ENCODE measurements at places on chromosomes 7 and 10. TPM values are rescaled to one million over a fixed set of nuclear protein-coding genes. Genes with fewer than 3 reads are reported as not detected.

The UCMA gene
- total RNA-seq: not detected

The NRP1 gene
- total RNA-seq: 122 TPM

The LRRC61 gene
- total RNA-seq: 14.7 TPM

The CPA1 gene
- not detected for total RNA-seq

The FOXI2 gene
- total RNA-seq: not detected

The SLC25A13 gene
- total RNA-seq: 5.6 TPM

The MYL10 gene
- not detected for total RNA-seq

The CPED1 gene
- 69.5 TPM for total RNA-seq

The PPP1R3A gene
- total RNA-seq: not detected

The CALD1 gene
- total RNA-seq: 352 TPM

The PNLIP gene
- not detected for total RNA-seq

The BUD23 gene
- 5.6 TPM for total RNA-seq

The NCF1 gene
- total RNA-seq: 4.0 TPM

The MRPL43 gene
- total RNA-seq: 54.5 TPM

The CRTAC1 gene
- total RNA-seq: 25.2 TPM

DNA sequence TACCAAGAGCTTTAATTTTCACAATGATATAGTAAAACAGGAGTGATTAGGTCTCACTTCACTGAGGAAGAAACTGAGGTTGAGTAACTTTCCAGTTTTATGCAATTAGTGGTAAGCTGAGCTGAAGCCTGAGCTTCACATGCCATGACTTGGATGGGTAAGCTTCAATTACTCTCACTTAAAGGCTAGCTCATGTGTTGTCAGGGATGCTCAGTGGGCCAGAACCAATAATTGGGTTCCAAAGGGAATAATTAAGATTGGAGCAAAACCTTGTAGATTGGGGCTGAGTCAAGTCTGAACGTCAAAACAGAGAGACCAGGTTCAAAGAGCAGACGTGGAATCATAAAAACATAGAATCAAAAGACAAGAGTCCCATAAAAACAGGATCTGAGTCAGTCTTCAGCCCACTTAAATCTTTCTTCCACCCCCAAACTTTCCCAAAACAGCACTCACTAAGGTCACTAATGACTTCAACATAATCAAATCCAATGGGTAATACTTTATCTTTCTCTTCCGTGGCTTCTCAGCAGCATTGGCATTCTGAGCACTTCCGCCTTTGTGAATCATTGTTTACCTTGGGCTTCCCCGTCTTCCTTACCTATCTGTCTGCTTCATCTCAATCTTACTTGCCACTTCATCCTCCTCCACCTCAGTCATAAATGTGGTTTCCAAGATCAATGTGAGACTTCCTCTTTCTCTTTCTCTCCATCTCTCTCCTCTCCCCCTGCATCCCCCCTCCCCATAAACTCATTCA, 23.0 kb upstream of the EGFR start:
- no peak for DNase-seq
- H3K4me1 ChIP-seq: no peaks in the 10 kb centered on the region
- no peak overlapping the region for H3K27ac ChIP-seq
- no peaks in the 10 kb centered on the region for H3K36me3 ChIP-seq
- no peaks in the 10 kb centered on the region for H3K27me3 ChIP-seq
- no peak overlapping the region for H3K4me3 ChIP-seq

GRCh38 chr7:27123007-27123476, 7.5 kb downstream of the HOXA4 start:
- peak overlapping the region; percentile 97 for H3K27ac ChIP-seq
- H3K36me3 ChIP-seq: no peaks in the 10 kb centered on the region
- peak overlapping the region; percentile 67 for H3K4me3 ChIP-seq
- H3K27me3 ChIP-seq: no peaks in the 10 kb centered on the region
- no peak for DNase-seq

DNA sequence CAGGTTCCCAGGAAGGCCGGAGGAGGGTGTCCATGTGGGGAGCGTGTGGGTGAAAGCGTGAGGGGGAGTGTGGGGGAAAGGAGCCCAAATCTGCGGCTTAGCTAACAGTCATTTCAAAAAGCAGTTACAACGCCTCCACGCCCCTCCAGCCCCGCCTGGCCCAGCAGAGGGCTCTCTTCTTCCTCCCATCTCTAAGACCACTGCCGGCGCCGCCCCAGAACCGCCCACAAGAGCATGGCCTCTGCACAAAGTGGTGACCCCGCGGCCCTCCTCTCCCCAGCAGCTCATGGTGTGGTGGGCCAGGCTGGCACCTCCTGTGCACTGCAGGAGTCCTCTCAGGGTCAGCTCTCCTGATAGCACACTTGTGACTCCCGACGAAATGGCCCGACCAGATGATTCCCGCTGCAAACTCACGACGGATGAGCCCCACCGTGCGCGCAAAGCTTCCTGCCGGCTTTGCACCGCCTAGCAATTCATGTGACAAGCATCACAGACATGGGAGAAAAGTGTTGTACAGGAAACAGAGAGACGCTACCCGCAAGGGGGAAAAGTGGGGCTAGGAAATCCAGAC, 12.4 kb upstream of the HUS1 start:
- peak; percentile 88 for DNase-seq
- no peaks in the 10 kb centered on the region for H3K4me1 ChIP-seq
- H3K4me3 ChIP-seq: peak overlapping the region; percentile 50
- no peaks in the 10 kb centered on the region for H3K36me3 ChIP-seq
- H3K27me3 ChIP-seq: no peaks in the 10 kb centered on the region

DNA sequence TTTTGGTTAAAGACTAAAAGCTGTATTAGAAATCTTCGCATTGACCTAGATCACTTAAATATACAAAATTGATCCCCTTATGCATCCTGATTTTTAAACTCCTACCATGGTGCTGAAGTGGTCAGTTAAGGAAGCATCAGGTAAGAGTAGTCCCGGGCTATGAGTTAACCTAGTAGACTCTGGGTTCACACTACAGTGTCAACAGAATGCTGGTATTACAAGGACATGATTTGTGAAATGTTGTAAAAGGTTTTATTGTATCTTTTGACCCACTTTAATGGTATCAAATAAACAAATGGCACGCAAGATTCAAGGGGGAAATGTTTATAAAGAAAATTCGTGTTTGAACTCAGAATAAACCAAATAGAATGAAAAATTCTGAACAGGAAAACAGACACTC, 36.8 kb downstream of the RTKN2 start:
- H3K27ac ChIP-seq: peak overlapping the region; percentile 28
- no peaks in the 10 kb centered on the region for H3K27me3 ChIP-seq
- no peak overlapping the region for H3K4me3 ChIP-seq
- H3K4me1 ChIP-seq: peaks cover 30% of the 10 kb centered on the region
- DNase-seq: no peak

DNA sequence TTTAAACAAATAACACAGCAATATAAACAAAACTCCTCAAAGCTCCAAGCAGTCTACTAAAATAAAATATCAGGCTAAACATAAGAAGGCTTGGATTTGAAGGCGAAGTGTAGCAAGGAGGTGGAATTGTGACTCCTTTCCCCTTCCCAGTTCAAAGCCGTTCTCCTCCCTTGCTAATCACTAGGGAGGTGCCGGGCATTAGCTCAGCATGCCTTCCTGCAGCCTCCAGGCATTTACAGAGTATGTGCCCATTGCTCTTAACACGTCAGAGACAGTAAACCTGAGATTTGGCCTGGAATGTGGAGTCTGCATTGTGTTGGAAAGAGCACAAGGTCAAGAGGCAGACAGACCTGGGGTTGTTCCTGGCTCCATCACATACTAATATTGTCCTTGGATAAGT, 15.6 kb downstream of the CNNM1 start:
- no peak for DNase-seq
- no peak overlapping the region for H3K4me3 ChIP-seq
- H3K36me3 ChIP-seq: no peaks in the 10 kb centered on the region
- no peaks in the 10 kb centered on the region for H3K27me3 ChIP-seq
- H3K4me1 ChIP-seq: no peaks in the 10 kb centered on the region

- peak overlapping the region; percentile 48 for H3K4me3 ChIP-seq
- DNase-seq: peak; percentile 81
- H3K27me3 ChIP-seq: no peaks in the 10 kb centered on the region
- H3K36me3 ChIP-seq: peaks cover 9% of the 10 kb centered on the region
These were observed 860 bp downstream of the SEC31B start for GRCh38 chr10:100518761-100519241.

DNA sequence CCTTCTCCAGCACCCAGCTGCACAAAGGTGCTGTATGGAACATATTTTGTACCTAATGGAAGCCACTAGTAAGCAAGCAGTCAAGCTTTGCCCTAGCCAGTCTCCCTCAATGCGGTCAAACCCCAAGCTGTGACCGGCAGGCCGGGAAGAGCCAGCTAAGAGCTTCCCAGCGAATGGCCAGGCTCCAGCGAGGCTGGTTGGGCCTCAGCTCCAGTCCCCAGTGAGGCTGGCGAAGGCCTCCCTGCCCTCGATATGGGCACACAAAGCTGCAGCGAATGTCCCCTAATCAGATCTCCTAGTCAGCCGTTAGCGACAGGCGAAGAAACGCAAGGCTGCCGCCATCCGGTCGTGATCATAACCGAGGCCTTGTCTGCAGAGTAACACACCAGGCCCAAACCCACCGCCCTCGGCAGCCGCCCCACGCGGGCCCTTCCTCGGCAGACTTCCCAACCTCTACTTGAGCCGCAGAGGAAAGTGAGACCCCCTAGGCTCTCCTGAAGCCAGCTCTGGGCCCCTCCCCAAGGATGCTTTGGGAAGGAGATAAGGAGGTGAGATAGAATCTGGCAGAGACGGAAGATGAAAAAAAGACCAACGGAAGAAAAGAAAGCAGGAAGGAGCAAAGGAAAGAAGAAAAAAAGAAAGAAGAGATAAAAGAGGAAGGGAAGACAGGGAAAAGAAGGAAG, 3.1 kb upstream of the HOXA9 start:
- DNase-seq: no peak
- no peaks in the 10 kb centered on the region for H3K4me1 ChIP-seq
- no peaks in the 10 kb centered on the region for H3K36me3 ChIP-seq
- H3K27ac ChIP-seq: no peak overlapping the region
- H3K4me3 ChIP-seq: no peak overlapping the region
- H3K27me3 ChIP-seq: peaks cover 71% of the 10 kb centered on the region

DNA sequence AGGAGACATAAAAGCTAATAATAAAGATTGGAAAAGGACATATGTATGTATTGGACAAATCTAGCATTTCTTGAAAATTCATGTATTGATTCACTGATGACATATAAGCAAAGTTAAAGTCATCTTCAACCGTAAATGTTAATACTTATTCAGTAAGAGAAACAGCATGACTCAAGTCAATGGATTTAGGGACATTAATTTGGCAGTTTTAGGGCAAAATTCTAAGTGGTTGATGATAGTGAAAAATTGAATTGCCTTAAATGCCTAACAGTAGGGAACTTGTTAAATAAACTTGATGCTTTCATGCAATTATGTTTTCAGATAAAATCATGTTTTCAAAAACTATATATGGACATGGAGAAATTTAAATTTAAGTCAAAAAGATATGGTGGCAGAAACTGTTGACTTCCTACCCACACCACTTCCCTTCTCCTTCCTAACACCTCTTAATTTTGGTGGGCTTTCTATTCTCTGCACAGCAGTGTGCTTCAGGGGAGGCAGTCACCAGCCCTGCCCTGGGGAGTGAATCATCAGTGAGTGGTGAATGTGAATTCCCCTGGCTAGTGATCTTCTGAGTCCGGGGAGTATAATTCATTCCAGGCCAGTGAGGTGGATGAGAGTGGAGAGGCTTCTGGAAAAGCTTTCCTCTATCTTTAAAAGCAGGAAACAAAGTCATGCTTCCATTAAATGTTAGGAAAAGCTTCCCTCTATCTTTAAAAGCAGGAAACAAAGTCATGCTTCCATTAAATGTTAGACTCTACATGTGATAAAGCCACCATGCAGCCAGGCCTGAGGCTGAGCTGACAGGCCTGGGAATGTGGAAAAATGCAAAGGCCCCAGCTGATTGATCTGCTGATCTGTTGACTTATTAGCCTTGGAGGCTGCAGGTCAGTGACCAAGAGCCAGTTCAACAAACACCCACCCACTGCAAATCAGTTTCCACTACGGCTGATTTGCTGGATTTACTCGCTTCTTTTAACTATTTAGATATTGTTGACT, 25.2 kb upstream of the ITGB1 start:
- no peak overlapping the region for H3K4me3 ChIP-seq
- H3K27me3 ChIP-seq: no peaks in the 10 kb centered on the region
- peak overlapping the region; percentile 93 for H3K27ac ChIP-seq
- no peaks in the 10 kb centered on the region for H3K36me3 ChIP-seq
- no peak for DNase-seq

- H3K27me3 ChIP-seq: no peaks in the 10 kb centered on the region
- DNase-seq: no peak
- H3K4me3 ChIP-seq: no peak overlapping the region
- no peaks in the 10 kb centered on the region for H3K36me3 ChIP-seq
These were observed 133.0 kb upstream of the TNS3 start for GRCh38 chr7:47714669-47715607.

DNA sequence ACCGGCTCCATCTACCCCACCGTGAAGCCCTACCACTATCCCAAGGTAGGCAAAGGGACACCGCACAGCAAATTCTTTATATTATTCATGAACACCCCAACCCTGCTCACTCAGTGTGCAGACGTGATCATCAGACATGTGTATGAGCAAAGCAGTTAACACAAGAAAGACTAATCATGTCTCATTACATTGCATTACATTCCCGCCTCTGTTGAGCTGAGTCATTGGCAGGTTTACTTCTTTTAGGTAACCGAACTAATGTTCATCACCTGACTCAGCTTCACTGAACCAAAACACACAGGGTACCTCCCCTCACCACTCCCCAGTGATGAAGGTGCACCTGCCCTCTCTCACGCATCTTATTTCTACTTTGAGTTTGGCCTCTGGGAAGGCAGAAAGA, 233.4 kb downstream of the PAXIP1 start:
- H3K27ac ChIP-seq: no peak overlapping the region
- no peaks in the 10 kb centered on the region for H3K4me1 ChIP-seq
- H3K27me3 ChIP-seq: no peaks in the 10 kb centered on the region
- no peak for DNase-seq

DNA sequence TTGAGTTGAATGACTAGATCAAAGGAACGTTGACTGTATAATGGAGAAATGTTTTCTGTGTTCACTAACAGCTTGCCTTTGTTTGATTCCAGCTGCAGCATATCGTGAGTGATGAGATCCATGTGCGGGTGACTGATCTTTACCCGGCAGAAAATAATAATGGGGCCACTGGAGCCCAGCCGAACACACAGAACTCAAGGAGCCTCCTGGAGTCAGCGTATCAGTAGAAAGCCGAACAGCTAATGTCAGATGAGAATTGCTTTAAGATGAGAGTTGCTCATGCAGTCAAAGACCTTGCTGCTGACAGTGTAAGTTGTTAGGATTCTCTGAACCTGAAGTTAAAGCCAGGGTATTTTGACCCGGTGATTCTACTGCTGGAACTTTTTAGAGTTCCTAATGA, 34.3 kb upstream of the MTPAP start:
- no peak overlapping the region for H3K27ac ChIP-seq
- no peak overlapping the region for H3K4me3 ChIP-seq
- no peaks in the 10 kb centered on the region for H3K36me3 ChIP-seq
- no peaks in the 10 kb centered on the region for H3K4me1 ChIP-seq
- no peaks in the 10 kb centered on the region for H3K27me3 ChIP-seq

DNA sequence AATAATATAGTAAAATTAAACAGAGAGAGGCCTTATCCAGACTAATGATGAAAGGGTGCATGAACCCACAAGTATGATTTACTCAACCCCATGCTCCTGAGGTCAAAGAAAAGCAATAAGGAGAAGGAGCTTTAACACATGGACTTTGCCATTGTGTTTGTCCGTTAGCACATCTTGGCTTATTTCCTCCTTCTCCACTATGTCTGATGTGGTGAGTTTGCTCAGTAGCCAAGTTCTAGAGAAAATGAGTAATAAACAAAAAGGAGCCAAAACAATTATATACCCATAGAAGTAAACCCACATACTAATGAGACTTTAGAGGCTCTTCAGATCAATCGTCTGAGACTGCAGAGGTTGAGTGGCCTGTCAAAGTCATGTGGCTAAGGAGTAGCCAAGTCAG, 26.1 kb upstream of the ADD3 start:
- DNase-seq: no peak
- H3K27me3 ChIP-seq: no peaks in the 10 kb centered on the region

Data from ascending aorta (tissue), 2 donors.